ENCODE measurements at places on chromosomes 12 and 14.

DNA sequence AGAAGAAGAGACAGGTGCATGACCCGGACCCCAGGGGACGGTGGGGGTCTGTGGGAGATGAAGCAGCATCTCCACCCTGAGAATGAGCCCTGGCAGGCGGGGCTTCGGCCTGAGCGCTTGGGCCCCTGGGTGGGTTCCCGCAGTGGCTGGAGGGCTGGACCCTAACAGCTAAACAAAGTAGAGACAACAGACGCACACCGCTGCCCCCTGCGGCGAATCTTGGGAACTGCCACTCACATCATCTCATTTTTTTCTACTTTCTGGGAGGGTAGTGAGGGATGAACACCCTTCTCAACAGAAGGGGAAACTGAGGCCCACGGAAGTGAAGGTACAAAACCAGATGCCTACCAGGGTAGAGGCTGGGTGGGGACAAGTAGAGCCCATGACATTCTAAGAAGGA is 104.7 kb downstream of the RFLNA start:
- DNase-seq = no peak

DNA sequence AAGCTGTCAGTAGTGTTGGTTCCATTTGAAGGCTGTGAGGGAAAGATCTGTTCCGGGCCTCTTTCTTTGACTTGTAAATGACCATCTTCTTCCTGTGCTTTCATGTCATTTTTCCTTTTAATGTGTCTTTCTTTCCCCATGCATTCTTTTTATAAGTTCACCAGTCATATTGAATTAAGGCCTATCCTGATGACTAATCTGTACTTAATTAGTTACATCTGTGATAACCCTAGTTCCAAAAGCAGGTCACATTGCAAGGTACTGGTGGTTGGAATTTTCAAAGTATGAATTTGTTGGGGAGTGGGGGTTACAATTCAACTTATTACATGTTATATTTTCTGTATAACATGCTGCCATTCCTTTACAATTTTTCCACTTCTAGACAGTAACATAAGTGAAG is 1642.1 kb upstream of the FLRT2 start:
- DNase-seq = no peak

DNA sequence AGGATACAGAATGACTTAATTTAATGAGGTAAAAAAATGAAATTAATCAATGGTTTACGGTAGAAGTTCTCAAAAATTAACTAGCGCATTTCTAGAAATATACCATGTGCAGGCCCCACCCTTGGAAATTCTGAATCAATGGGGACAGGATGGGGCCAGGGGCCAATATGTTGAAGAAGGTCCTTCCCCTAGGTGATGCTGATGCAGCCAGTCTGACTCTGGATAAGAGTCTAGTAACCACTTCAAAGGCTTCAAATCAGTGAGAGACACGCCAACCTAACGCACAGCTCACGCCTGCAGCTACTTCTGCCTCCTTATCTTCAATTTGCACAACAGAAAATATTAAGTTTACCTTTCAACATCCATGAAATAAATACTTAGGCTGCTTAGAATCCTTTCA is 14.9 kb downstream of the GIT2 start:
- no peak for DNase-seq

- DNase-seq = no peak
These were observed 83.2 kb downstream of the ANO4 start for GRCh38 chr12:100877776-100878175.

DNA sequence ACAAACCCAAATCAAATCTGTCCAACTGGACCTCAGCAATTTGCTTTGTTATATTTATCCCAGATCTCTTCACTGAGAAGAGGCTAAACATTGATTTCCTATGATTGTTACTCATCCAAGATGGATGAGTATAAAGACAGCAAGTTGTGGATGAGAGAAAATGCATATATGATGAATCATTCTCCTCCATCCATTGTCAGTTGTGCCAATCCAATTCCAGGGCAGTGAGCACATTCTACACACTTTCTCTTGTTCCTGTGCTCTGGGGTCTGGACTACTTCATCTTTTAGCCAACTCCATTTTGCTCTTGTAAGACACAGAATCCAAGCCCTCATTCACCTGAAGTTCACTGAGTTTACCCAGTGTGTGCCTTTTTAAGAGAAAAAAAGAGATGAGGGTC is 105.7 kb downstream of the GCH1 start:
- DNase-seq = no peak

DNA sequence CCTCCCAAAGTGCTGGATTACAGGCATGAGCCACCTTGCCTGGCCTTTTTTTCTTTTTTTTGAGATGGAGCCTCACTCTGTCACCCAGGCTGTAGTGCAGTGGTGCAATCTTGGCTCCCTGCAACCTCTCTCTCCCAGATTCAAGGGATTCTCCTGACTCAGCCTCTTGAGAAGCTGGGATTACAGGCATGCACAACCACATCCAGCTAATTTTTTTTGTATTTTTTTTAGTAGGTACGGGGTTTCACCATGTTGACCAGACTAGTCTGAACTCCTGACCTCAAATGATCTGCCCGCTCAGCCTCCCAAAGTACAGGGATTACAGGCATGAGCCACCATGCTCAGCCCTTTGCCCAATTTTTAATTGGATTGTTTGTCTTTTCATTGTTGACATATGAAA is 58.0 kb downstream of the SINHCAF start:
- DNase-seq = no peak

Data from stimulated activated CD8-positive, alpha-beta memory T cell treated with anti-CD3 and anti-CD28 coated beads, Interleukin-4, amount 100 ng/mL, for 4 hours (primary cell).